ENCODE measurements at places on chromosomes 7 and 10. TPM values are rescaled to one million over a fixed set of nuclear protein-coding genes. Genes with fewer than 3 reads are reported as not detected.
A peak's percentile ranks its signal among the peaks of the same experiment; 100 is the strongest.

HTR5A gene
- total RNA-seq: not detected

DNA sequence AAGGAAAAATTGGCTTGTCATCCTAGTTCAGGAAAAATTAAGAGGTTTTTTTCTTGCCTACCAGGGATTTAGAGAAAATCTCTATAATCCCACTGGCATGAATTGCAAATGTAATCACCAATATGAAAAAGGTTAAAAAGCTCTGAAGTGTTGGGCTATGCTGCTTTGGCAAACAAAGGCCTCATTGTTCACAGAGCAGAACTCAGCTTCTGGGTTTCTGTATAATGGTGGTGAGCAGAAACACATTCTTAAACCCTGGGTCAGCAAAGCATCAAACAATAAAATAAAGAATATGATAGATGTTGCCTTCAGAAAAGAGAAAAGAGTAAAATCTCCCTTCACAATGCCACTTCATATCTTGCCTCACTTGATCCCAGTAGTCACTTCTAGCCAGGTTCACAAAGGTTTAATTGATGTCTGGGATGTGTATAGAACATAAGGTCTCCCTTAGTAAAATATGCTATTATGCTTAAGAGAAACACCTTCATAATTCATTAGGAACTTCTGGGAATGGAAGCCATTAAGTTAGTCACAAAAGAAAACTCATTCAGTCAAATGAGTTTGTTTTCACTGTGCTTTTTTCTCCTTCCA lies 1255.5 kb upstream of the PHF14 start:
- no peak overlapping the region for H3K4me3 ChIP-seq
- no peak for DNase-seq
- no peaks in the 10 kb centered on the region for H3K27me3 ChIP-seq
- H3K27ac ChIP-seq: peak overlapping the region; percentile 20
- no peaks in the 10 kb centered on the region for H3K36me3 ChIP-seq

- H3K4me3 ChIP-seq: no peak overlapping the region
- H3K27me3 ChIP-seq: no peaks in the 10 kb centered on the region
- H3K4me1 ChIP-seq: no peaks in the 10 kb centered on the region
- DNase-seq: no peak
Measured at GRCh38 chr10:22895252-22895651, 32.6 kb upstream of the ARMC3 start.

GRCh38 chr10:24887855-24888231 lies 64.6 kb downstream of the PRTFDC1 start:
- no peaks in the 10 kb centered on the region for H3K36me3 ChIP-seq
- H3K27ac ChIP-seq: no peak overlapping the region
- no peak for DNase-seq
- peaks cover 10% of the 10 kb centered on the region for H3K4me1 ChIP-seq

DNA sequence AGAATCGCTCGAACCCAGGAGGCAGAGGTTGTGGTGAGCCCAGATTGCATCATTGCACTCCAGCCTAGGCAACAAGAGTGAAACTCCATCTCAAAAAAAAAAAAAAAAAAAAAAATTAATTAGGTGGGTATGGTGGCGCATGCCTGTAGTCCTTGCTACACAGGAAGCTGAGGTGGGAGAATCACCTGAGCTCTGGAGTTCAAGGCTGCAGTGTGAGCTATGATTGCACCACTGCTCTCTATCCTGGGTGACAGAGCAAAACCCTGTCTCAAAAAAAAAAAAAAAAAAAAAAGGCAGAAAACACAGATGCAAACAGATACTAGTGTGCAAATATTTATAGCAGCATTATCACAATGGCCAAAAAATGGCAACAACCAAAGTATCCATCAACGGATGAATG lies 134.4 kb downstream of the RGS10 start:
- H3K36me3 ChIP-seq: no peaks in the 10 kb centered on the region
- no peaks in the 10 kb centered on the region for H3K27me3 ChIP-seq
- H3K4me1 ChIP-seq: no peaks in the 10 kb centered on the region
- peak overlapping the region; percentile 51 for H3K27ac ChIP-seq
- H3K4me3 ChIP-seq: no peak overlapping the region

DNA sequence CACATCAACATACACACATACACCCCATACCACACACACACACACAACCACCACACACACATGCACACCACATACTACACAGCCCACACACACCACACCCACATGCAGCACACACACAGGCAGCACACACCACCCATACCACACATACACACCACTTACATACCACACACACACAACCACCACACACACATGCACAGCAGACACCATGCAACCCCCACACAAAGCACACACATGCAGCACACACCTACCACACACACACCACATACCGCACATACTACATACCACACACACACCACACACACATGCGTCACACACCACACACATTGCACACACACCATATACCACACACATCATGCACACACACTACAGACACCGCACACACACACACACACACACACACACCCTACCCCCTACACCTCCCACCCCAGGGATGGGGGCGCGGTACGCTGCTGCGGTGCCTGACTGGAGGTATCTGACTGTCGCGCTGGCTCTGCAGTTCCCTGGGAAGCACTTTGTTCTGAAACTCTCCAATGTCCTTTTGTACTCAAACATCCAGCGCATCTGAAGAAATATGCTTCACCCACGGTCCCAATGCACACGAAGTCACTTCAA lies 5.4 kb upstream of the TRPV6 start:
- no peaks in the 10 kb centered on the region for H3K36me3 ChIP-seq
- peaks cover 13% of the 10 kb centered on the region for H3K27me3 ChIP-seq
- DNase-seq: no peak
